ENCODE measurements at places on chromosomes 7 and 10.

- no peak for DNase-seq
These were observed 36.1 kb downstream of the CRHR2 start for GRCh38 chr7:30646154-30646553.

- DNase-seq = peak; percentile 87
These were observed at the start of gene DOCK1 for GRCh38 chr10:126904818-126905701. TSS of gene DOCK1 (plus strand) at chr10:126905428. CDS start at chr10:126905518, 90 bp downstream.

DNA sequence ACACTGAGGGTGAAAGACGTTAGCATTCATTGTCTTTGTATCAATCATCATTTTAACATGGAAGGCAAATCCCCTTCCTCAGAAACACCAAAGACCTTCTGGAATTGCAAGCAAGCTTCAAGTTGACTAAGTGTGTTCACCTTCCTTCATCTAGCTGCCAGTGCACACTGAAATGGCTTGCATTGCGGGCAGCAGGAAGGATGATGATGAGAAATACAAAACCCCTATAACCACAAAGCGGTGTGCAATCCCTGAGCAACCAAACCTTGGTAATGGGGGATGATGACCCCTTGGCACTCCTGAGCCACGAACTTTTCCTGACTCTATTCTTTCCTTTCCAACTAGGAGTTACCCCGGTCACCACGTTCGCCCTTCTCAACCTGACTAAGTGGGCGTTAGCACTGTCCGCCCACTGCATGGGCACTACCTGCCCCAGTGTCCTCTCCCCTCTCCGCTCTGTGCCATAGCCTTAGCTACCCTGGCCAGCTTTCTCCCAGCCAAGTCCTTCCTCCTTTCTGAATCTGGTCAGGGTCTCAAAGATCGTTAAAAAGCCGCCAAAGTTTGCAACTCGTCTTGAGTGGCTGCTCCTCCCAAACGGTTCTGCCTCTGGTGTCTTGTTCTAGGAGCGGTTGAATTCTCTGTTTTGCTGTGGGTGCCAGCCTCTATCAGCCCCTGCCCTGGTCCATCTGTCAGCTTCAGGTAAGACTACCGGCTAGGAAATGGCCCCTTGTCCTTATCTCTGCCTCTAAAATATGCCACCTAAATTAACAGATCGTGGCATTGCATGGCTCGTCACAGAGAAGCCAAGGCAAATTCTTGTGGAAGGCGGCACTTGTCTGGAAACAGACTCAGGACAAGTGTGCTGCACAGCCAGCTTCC, 586 bp upstream of the AOC1 start:
- no peak for DNase-seq

DNA sequence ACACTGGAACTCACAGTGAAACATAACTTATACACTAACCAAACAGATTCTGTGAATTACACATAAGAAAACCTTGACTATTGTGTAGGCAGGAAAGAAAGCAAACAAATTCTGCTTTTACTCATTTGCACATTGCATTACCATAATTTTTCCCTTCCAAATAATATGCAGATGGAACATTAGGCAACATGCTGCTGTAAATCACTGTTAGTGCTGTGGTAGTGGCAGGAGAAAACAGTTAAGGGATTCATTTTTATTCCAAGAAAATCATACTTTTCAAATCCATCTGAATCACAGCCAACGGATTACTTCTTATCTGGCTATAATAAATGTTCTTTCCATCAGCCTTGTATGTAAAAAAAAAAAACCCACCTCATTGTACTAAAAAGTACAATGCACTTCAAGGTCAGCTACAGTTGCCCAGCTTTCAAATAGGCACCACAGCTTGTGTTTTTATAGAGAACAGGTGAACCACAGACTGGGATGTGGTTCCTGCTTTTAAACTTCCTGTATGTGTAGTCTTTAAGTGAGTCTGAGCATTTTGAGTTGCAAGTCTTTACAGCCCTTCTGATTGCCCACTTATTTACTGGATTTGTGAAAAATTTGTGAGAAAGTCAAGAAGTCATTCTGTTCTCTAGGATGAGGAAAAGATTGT, 590.0 kb upstream of the SEMA3D start:
- DNase-seq = no peak

DNA sequence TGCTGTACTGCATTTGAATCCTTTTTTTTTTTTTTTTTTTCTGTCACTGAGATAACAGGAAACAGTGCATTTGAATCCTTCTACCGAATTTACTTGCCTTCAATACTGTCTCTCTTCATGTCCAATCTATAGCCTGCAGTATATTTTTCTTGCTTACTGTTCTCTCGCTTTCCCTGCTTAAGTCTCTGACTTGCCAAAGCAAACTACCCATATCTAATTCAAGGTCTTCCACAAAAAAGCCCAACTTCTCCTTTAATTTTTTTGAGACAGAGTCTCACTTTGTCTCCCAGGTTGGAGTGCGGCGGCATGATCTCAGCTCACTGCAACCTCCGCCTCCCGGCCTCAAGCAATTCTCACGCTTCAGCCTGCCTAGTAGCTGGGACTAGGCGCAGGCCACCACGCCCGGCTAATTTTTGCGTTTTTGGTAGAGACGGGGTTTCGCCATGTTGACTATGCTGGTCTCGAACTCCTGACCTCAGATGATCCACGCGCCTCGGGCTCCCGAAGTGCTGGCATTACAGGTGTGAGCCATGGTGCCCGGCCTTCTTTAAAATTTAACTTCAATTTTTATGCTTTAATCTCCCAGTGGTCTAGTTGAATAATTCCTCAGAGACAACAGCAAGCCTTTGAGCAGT, 882 bp downstream of the PDCD11 start:
- DNase-seq = no peak

DNA sequence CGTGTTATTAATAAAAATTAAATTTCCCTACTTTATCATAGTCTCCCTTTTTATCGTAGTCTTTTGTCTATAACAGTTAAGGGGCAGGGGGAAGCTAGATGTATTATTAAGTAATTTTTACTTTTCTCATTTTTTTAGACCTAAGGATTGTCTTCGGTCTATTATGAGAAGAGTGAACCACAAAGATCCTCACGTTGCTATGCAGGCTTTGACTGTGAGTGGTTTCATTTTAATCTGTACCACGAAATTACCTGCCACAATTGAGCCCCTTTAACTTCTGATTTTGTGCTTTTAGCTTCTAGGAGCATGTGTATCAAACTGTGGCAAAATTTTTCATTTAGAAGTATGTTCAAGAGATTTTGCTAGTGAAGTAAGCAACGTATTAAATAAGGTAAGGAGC, 40.6 kb downstream of the STAM start:
- DNase-seq = no peak

DNA sequence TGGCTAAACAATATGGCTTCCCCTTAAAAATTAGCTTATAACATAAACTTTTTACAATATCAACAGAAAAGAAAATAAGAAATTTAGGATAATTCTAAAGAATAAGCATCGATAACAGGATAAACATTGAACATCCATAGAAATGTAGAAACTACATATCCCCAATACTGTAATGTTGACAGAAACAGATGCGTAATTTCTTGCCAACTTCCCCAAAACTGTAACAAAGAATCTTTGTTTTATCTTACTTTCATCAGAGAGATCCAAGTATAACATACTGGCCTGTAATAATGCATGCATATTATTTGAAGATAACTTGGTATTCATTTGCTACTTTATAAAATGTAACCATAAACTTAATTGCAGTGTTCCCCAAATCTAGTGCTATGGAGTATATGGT, 339.9 kb downstream of the ARL4A start:
- no peak for DNase-seq

- DNase-seq = peak; percentile 20
These were observed 17.9 kb upstream of the CSGALNACT2 start for GRCh38 chr10:43120116-43120928.

DNA sequence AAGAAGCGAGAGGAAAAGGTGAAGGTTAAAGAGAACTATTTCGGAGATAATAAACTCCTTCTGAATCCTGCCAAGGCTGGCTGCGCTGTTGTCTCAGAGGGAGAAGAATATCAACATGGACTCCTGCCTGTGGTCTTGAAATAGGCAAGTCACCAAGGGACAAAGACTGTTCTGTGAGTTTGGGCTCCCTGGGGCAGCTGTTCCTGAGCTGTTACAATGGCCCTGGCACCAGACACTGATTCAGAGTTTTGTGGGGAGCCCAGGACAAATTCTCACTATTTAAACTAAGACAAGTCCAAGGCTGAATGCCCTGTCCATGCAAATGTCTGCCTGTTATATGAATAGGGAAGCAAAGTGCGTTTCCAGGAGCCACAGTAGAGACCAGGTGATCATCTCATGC, 81.4 kb downstream of the PRPF18 start:
- no peak for DNase-seq

- no peak for DNase-seq
These were observed 21.2 kb upstream of the SLC35G1 start for GRCh38 chr10:93872375-93873158.

- DNase-seq = no peak
These were observed 63.4 kb upstream of the LRRC4 start for GRCh38 chr7:128094686-128095085.

- DNase-seq = no peak
These were observed 13.1 kb downstream of the FXYD4 start for GRCh38 chr10:43384252-43385221.

DNA sequence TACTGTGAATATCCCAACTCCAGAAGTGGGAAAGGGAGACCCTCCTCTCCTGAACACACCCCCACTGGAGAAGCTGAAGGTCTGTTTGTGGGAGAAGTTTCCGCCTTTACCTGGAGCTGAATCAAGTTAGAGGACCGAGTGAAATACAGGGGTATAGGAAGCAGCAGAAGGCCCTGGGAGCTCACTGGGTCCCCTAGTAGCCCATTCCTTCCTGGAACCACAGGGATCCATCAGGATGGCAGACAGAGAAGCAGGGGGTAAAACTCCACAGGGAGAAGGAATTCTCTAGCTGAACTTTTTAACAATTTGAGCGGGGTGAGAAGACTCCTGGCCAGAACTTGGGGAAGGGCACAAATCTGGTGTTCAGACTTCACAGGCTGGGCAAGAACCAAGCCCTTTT, 275.8 kb downstream of the GRID1 start:
- DNase-seq = no peak

DNA sequence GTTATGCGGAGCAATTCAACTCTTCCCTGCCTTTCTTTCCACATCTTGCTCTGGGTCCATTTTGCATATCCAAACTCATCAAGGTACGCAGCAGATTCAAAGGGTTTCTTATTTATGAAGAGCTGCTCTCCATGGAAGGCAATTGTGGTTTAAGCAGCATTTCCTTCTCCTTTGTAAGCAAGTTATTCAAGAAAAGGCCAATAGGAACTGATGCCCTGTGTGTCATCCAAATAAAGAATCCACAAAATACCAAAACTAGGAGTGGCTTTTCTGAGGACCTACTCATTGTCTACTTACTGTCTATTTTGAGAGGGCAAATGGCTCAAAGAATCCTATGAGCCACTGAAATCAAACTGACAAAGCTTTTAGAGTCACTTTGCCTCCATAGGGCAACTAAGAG, 253.1 kb downstream of the PTEN start:
- no peak for DNase-seq

GRCh38 chr7:2826771-2827170, 17.3 kb downstream of the GNA12 start:
- no peak for DNase-seq

DNA sequence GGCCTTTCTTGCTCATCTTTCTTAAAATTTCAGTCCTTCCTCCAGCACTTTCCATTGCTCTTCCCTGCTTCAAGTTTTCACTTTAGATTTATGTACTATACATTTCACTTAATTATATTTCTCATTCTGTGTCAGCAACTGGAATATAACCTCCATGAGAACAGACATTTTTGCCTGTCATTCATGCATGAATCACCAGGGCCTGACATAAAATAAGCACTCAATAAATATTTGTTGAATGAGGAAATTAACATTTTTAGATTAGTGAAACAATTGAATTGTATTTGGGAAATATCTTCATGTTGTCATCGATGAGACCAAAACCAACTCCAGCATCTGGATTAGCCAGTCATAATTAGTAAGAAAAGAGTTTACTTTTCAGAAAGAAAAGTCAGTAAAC, 6.1 kb downstream of the SAMD9L start:
- no peak for DNase-seq

DNA sequence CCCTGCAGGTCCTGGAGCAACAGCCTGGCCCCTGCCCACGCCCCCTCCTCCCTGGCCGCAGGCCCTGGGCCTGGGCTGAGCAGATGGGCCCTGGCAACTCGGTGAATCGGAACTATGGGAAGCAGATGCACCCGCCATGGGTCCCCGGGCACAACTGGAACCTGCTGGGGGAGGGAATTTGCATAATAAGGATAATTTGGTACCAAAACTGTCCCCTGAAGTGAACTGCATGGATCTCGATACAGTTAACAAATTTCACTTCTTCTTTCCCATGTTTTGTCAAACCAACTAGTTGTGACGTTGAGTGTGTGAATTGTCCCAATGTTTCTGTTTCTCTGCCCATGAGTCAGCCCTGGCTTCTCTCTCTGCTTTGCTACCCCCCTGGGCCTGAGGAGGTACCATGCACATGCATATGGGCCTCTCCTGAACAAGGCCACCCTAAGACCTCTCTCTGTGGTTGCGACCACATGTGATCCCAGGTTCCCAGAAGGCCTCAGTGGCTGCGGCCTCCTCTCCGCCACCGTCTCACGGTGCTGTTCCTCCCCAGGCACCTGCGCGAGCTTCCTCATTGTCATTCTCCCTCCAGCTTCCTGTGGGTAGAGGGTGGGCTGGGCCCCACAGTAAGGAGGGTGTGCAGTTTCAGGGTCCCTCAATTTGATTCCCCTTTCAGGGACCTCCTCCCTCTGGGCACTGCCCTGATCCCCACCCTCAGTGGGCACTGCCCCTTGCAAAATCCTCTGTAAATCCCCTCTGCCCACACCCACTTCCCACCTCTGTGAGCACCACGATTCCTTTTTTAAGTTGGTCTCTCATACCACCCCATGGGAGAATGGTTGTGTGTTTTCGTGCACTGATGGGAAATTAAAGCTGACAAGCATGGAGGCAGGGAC, 40.0 kb downstream of the FIGNL1 start:
- no peak for DNase-seq

DNA sequence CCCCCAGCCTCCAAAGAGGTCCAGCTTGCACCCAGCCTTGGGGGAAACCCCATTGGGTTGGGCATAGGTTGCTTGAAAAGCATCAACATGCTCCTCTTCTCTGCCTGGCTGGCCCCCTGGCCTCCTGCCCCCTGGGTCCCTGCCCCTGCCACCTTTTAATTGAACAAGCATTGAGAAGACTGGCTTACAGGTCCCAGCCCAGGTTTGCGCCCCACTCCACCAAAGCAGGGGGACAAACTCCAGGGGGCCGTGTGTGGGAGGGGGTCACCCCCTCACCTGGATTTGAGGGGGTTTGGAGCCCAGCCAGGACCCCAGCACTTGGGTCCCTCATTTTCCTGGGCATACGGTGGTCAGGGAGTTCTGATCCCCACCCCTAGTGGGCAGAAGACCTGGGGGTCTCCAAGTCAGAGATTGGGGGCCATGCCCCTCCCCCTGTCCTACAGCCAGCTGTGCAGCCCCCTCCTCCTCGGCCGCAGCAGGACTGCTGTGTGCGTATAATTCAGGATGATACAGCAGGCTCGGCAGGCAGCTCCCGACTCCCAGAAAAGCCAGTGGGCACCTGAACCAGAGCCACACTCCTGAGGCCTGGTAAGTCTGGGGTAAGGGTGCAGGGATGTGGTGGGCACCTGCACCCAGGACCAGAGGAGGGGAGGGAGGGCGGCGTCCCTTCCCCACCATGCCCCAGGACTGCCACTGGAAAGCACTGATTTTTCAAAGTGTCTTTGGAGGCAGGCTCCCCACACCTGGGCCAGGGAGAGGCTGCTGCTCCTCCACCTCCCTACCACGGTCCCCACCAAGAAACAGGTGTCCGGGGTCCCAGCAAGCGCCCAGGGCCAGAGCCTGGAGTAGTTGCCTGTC, 1.7 kb downstream of the ELFN1 start:
- DNase-seq = peak; percentile 28

- DNase-seq = no peak
These were observed 6.9 kb downstream of the FAM241B start for GRCh38 chr10:69636626-69637605.

- no peak for DNase-seq
These were observed 112.8 kb upstream of the PPP2R2D start for GRCh38 chr10:131787961-131788360.

Measured in left hindlimb (tissue), 1 donor.